Aorta (tissue), 5 donors: ENCODE measurements at places on chromosomes 11 and 22. TPM values are rescaled to one million over a fixed set of nuclear protein-coding genes. Genes with fewer than 3 reads are reported as not detected.

The CHST1 gene
- total RNA-seq: 15.2 TPM

DNA sequence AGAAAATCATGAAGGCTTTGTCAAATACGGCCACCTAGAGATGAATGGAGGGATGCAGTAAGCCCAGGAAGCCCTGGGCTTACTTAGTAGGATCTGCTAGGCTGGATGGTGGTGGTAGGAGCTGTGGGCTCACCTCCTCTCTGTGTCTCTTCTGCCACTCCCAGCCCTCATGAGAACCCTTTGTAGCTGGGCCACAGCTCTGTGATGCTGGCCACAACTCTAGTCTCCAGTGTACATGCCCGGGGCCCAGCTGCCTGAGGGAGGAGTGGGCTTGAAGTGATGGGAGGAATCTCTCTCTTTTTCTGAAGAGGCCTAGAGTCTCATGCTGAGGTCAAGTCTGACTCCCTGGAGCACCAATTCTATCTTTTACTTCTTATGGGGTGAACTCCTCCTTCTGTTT, 32.4 kb upstream of the SYT13 start:
- no peak for DNase-seq

GRCh38 chr11:115518983-115519628, 14.9 kb upstream of the CADM1 start:
- no peak for DNase-seq

- no peak for DNase-seq
Observed at GRCh38 chr11:68431984-68432645, 28.4 kb upstream of the PPP6R3 start.

DNA sequence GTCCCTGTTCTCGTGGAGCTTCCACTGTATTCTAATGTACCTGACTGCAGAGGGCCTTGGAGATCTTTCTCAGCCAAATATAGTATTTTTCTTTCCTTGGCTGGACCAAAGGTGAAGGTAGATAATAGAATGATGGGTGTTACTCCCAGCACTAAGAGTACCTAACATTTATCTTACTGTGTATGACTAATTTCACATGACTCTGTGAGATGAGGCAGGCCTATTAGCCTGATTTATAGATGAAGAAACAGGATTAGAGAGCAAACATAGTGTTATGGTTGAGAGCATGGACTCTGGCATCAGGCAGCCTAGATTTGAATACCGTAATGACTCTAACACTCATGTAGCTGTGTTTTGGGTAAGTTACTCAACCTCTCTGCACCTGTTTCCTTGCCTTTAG, 2.7 kb downstream of the ACO2 start:
- no peak for DNase-seq
